Stimulated activated CD8-positive, alpha-beta memory T cell treated with anti-CD3 and anti-CD28 coated beads, Interleukin-2, amount 100 ng/mL, for 1 hour (primary cell): ENCODE measurements at places on chromosomes 5 and 9.
A peak's percentile ranks its signal among the peaks of the same experiment; 100 is the strongest.

GRCh38 chr5:173727839-173728778 is 111.7 kb upstream of the BOD1 start:
- no peak for DNase-seq

GRCh38 chr9:17280350-17281012 is 145.6 kb downstream of the CNTLN start:
- no peak for DNase-seq

DNA sequence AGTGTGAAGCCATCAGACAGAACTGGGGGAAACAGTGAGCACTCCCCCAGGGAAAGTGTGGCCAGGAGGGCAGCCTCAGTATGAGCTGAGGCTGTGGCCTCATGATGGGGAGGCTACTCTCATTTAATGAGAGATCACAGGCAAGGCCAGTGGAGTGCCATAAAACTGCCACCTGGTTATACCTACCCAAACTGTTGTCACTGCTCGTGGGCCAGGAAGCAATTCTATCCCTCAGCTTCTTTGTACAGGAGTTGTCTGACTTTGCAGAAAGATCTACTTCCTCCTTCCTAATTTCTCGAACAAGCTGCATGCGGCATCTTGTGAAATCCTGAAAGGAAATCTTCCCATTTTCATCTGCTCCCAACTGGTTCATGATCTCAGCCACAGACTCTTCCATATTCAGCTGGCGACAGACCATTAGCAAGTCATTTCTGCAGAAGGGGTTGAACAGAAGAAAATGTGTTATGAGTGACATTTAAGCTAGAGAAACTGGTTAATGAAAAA is 50.0 kb downstream of the TSSK1B start:
- DNase-seq = no peak

DNA sequence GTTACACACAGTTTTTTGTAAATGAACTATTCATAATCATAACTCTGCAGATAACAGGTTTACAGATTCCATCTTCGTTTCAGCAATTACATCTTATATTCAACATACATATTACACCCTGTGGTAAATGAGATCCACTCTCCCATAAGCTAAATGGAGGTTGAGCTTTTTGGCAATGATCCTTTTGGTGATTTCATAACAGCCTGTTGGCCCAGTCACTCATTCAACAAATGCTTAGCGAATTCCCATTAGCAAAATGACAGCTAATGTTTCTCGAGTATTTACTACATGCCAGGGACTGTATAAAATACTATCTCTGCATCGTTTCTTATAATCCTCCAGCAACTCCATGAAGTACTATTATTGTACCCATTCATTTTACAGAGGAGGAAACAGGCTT is 25.4 kb upstream of the AGXT2 start:
- DNase-seq = no peak

DNA sequence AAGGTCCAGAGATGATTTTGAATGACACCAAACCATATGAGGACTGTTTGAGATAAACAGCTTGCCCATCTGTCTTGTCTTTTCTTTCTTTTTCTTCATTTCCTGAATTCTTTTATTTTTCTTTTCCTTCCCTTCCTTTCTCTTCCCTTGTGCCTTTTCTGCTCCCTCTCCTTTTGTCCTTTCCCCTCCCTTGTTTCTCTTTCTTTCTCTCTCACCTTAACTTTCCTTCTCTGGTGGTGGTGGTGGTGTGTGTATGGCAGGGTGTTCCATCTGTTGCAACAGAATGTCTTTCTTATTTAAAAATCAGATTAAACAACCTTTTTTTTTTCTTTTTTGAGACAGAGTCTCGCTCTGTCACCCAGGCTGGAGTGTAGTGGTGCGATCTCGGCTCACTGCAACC is 3.8 kb upstream of the PDCL start:
- no peak for DNase-seq

GRCh38 chr9:228929-229695 is 14.4 kb downstream of the DOCK8 start:
- no peak for DNase-seq

GRCh38 chr9:20256284-20256948 is 365.9 kb downstream of the MLLT3 start:
- DNase-seq = no peak

DNA sequence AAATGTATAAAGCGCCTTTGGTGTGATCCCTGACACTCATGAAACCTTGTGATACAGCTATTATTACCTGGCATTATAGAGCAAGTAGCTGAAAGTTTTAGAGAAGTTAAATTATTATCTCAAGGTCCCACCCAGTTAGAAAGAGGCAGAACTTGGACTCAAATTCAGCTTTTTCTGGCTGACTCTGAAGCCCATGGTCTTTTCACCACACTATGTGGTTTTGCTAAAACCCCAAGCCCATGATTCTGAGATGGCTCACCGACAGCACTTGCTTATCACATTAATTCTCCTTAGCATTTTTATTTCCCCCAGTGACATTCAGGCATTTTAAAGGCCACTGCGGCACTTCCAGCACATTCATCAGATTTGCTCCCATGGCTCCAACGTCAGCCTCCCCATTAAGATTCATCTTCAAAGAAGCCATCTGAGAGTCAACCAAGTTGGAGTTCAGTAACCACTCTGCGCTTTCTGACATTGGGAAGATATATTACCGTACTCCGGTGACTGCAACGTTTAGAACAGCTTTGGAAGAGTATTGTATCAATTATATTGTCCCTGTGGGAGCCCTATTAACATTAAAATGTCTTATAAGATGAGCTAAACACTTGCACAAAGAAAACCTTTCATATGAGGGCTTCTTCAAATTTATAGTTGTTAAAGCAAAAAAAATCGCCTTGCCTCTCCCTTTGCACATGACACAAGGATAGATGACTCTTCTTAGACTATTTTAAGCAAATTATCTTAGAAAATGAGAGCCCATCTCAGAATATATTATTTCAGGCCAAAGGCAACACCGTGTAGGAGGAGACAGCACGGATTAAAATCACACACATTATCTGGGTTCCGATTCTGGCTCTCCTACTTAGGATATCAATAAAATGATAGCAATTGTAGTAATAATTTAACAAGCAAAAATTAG is 638.1 kb downstream of the ACTL7B start:
- DNase-seq = no peak

GRCh38 chr9:98647236-98647635 is 61.5 kb downstream of the GABBR2 start:
- no peak for DNase-seq

- peak; percentile 52 for DNase-seq
Observed at GRCh38 chr5:181261320-181262049, 542 bp upstream of the TRIM52 start.

- DNase-seq = no peak
Observed at GRCh38 chr9:73200694-73201452, 49.2 kb downstream of the ANXA1 start.

GRCh38 chr5:77011498-77011897 is 18.7 kb upstream of the AGGF1 start:
- DNase-seq = no peak

DNA sequence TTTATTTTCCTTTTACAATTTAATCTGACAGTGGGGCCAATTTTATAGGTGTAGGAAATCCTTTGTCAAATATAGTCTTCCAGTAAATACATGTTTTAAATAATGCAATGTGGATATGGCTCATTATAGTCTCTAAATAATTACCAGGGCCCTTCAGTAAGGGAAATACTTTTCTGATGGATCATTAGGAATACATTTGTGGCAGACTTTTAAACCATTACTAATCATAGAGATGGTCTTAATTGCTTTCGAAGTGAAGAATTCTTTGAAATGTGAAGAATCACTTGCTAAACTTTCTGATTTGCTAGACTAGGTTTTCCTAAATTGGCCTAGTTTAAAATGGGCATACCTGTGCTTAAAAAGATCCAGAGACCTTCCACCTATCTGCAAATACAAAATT is 105.6 kb upstream of the ELL2 start:
- no peak for DNase-seq

DNA sequence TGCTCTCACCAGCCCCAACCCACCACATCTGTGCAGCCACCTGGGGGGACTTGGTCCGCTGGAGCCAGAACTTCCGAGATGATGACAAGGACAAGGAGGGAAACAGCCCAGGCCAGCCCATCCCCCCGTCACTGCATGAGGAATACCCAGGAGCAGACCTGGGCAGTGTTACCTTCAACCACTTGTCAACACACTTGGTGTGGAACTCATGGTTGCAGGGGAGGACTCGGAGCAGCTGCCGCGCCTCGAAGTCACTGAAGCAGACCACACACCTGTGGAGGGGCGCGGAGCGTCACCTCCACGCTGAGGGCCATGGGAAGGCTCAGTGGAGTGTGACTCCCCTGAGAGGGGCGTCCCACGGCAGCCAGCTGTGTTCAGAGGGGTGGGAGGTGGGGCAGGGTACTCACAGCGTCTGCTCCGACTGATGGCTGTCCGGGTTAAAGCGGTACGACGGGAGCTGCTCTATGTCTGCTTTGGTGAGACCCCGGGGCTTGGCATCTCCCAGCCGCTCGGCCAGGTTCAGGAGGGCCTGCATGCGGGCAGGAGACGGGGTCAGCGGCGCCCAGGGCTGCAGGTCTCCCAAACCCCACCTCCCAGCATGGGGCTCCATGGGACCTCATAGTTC is 8.0 kb downstream of the RNF44 start:
- no peak for DNase-seq

- no peak for DNase-seq
Observed at GRCh38 chr5:77945874-77946273, 169.7 kb upstream of the TBCA start.

GRCh38 chr9:101738566-101739183 is at the start of gene GRIN3A:
GRIN3A (minus strand) TSS chr9:101738647; CDS start chr9:101737979, 668 bp downstream.
- no peak for DNase-seq

DNA sequence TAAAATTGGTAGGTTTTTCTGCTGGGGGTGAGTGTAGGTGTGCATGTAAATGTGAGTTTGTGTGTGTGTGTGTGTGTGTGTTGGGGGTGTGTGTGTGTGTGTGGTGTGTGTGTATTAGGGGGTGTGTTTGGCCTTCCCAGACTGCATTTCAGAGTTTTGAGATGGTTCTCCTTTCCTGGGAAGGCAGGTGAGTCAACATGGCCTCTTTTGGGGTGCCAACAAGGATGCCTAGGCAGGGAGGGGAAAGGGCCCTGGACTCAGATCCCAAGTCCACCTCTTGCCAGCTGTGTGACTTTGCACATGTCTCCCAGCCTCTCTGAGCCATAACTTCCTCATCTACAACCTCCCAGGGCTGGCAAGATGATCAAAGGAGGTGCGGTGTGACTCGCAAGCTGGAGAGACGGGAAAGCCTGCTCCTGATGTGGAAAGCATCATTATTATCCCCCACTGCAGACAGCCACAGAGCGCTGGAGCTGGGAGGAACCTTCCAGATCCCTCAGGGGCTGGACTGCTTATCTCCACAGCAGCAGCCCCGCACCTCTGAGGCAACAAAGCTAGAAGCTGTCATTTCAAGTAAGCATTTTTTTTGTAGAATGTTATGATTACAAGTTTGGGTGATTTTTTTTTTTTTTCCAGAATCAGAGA is 63.5 kb upstream of the TBC1D2 start:
- DNase-seq = no peak

DNA sequence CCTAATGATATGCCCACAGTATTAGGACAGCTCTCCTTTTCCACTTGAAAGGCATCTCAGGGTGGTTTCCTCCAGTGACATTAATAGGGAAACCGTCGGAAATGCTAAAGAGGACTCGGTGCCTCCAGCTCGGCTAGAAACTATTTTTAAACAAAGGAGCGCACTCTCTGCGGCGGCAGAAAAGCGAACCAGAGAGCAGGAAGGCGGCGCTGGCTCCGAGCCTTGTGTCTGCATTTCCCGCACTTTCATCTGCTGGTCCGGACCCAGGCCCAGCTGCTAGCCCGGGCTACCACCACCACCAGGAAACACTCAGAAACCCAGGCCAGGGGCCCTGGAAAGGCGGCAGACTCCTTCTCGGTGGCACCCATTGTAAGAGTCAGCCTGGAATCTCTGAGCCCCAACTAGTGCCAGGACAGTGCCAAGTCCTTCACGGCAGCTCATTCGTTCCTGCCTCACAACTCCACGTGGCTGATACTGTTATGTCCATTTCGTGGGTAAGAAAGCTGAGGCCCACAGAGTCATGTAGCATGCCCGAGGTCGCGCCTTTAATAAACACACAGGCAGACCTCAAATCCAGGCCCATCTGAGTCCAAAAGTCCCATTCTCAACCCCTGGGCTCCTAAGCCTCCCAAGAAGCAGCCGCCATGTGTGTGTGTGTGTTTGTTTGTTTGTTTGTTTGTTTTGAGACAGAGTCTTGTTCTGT is 73.9 kb downstream of the VAV2 start:
- DNase-seq = no peak

GRCh38 chr5:14713476-14714390 is 49.2 kb downstream of the OTULIN start:
- DNase-seq = no peak

- DNase-seq = no peak
Observed at GRCh38 chr9:106487266-106487665, 375.7 kb upstream of the ZNF462 start.

DNA sequence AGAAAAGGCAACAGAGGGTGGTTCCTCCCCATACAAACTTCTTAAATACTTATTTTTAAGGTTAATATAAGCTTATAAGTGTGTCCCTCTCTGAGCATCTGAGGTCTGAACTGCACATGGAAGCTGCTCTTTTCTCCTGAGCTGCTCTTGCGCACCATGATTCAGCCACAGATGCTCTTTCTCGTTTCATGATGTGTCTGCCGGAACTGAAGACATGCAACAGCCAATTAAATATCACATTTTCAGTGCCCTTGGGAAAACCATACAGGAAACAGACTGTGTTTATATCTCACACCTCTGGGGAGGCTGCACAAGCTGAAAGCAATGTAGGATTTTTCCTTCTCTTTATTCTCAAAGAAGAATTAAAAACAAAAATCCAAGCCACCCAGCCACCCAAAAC is 96.8 kb upstream of the NREP start:
- no peak for DNase-seq

- no peak for DNase-seq
Observed at GRCh38 chr5:143057580-143057999, 287.4 kb downstream of the ARHGAP26 start.

DNA sequence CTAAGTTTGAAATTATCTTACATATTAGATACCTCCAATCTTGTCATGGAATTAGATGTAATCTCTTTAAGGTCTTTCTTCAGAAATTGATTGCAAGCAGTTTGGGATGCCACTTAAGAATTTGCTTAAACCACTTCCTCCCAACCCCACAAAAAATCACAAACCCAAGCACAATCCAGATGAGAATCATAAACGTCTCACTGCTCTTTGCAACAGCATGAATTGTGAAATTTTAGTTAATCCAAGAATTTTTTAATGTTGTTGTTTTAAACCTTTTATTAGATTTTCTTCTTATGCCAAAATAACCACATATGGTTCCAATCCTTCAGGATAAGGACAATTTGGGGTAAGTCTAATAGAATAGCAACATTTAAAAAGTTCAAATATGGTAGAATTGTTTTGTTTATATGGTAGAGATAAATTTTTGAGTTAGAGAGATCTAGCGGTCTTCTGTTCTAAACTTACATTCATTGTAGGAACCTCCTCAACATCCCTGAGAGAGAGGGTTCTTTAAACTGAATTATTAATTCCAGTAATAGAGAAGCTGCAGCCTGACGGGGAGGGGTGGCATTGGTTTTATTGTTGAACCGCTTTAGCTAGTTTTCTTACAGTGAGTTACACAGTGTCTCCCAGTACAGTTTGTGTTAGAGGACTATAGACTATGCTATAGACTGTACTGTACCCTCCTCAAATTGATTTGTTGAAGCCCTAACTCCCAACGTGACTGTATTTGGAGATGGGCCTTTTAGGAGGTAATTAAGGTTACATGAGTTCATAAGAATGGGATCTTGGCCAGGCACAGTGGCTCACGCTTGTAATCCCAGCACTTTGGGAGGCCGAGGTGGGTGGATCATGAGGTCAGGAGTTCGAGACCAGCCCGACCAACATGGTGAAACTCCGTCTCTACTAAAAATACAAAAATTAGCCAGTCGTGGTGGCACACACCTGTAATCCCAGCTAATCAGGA is 24.8 kb upstream of the IL6ST start:
- DNase-seq = no peak

GRCh38 chr5:164649266-164649665 is 1143.8 kb downstream of the MAT2B start:
- DNase-seq = no peak
